ENCODE measurements at places on chromosomes 2 and 18.

DNA sequence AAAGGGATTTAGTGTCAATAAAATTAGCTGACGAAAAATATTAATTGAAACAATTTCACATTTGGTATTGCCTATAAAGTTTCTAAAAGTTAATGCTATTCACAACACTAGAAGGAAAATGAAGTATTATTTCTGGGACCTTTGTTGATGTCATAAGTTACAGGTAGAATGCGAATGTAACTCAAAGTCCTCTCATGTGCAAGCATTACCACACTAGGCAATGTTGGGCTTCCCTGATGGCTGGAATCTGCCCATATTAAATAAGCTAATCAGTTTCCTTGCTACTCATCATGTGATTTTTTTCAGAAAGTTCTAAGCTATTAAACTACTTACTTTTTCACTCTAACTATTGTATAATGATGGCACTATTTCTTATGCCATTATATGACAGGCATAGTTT lies 44.6 kb downstream of the COBLL1 start:
- no peak for DNase-seq

DNA sequence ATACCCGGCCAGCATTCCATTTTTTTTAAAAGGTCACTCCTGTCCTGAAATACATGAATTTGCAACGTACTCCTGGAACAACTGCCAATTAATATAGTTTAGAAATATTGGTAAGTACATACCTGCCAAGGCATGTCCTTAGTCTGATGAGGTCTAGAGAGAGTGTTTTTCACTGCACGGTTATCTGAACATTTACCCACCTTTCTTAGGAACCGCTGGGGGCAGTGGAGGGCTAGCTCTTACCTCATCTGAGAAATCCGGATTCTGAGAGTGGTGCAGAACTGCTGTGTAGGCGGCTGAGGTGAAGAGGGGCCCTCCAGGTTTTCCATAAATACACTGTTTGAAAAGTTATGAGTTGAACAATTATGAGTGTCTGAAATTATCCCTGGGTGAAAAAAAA lies 133.1 kb upstream of the CCDC195 start:
- no peak for DNase-seq

DNA sequence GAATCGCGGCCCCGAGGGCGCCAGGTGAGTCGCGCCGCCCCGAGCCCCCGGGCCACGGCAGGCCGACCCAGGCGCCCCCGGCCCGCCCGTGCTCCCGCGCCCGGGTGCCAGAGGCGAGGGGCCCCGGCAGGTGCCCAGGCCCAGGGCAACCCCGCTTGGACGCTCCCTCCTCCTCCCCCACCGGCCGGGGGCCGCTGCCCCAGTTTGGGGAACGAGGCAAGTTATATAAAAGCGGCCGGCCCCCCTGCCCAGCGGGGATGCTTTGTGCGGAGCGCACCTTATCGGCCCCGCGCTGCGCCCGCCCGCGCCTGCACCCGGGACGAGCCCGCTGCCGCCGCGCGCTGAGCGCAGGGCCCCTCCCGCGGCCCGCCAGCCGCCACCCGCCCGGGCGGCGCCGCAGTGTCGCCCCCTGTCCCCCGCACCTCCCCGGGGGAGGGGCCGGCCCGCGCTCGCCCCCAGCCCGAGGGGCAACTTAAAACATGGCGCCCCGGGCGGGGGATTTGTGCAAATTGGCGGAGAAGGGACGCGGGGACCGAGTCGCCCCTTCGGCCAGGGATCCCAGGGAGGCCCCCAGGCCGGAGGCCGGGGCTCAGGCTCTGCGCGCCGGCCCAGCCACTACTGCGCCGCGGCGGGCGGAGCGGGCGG lies 639 bp downstream of the EPB41L3 start:
- DNase-seq: peak; percentile 27

- DNase-seq: no peak
Observed at GRCh38 chr2:148987286-148987685, 51.2 kb upstream of the LYPD6B start.

GRCh38 chr18:31546476-31546875 lies 45.2 kb upstream of the TTR start:
- no peak for DNase-seq

- peak; percentile 69 for DNase-seq
Observed at GRCh38 chr2:151844211-151844896, 16.1 kb upstream of the ARL5A start.

- DNase-seq: no peak
Observed at GRCh38 chr2:229858351-229858750, 63.5 kb downstream of the TRIP12 start.

All from inflammatory macrophage treated with lipopolysaccharide for 4 hours (primary cell).